ENCODE measurements at places on chromosomes 7 and 10.
A peak's percentile ranks its signal among the peaks of the same experiment; 100 is the strongest.

GRCh38 chr7:5774790-5775189 lies 6.7 kb downstream of the RNF216 start:
- DNase-seq: no peak

- no peak for DNase-seq
Measured at GRCh38 chr10:96685306-96685705, 35.0 kb downstream of the PIK3AP1 start.

DNA sequence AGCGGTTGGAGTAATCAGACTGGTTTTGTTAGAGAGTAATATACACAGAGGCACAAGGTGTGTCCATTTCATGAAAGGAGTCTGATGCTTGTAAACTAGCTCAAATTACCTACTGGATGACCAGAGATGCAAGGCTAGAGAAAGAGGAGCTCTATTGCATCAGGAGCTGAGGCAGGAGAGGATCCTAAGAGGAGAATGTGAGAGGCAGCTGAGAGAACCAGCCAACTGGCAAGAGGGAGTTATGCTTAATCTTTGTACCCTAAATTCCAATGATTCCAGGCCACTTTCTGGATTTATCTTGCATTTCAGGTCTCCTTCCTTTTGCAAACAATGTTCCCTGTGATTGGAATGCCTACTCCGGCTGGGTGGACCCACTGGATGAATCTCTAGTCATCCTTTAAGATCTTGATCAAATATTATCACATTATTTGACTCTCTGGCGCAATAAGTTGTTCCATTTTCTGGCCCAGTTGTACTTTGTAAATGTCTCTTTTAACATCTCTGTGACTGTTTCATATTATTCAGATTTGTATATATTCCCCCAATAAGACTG lies 57.5 kb upstream of the PTPN12 start:
- no peak for DNase-seq

GRCh38 chr7:71173955-71174354 lies 42.0 kb downstream of the GALNT17 start:
- no peak for DNase-seq

DNA sequence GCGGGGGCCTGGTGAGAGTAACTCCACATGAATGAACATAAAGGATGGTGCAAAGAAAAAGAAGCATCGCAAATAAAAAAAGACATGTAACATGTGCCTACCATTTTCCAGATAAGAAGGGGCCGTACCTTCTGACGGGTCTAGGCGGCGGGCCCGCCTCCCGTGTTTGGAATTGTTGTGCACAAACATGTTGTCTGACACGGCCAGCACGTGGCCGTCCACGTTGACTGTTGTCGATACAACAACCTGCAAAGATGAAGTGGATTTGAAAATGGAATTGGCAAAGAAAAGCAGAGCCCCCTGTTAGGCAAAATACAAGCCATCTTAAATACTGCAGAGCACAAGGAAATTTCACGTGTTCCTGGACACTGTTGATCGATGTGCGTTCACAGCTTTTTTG lies 90.7 kb downstream of the EBF3 start:
- no peak for DNase-seq

- DNase-seq: no peak
Measured at GRCh38 chr7:16984375-16984774, 102.6 kb upstream of the AGR3 start.

DNA sequence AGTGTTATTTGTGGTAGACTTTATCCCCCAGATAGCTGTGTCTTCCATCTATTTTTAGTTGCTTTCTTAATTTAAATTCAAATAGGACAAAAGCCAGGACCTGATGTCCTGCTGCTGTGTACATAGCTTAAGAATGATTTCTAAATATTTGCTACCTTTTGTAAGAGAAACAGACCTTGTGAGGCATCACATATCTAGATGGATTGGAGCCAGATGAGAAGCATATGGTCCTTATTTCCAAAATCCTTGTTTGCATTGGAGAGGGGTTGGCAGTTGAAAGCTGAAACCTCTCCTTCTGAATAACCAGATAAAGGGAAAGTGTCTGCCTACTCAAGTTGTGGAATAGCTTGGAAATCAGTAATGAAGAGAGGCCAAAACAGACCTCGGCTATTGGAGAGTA lies 50.7 kb upstream of the AMPH start:
- DNase-seq: no peak

DNA sequence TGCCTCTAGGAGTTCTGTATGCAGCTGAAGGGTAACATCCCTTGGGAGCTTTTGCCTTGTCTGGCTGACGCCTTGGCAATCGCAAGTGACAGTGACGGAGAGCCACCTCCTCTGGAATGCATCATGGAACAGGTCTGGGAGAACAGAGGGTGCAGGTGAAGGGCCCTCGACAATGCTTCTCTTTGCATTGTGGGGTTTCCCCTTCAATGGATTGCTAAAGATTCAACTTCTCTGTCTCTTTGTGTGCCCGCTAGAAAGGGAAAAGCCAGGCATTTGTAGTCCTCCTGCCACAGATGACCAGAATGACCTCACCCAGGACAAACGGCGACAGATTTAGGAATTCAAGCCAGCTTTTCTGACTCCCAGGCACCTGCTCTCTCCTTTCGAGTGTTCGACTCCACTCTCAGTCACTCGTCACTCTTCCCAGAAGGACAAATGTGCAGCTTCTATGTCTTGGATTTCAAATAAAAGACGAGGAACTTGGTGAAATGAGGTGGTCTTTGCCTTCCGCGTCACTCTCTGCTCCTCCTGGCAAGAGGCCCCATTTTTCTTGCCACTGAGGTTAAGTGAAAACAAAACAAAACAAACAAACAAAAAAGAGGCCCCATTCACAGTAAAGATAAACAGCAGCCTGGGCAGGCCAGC lies 26.1 kb downstream of the IL2RA start:
- DNase-seq: no peak

DNA sequence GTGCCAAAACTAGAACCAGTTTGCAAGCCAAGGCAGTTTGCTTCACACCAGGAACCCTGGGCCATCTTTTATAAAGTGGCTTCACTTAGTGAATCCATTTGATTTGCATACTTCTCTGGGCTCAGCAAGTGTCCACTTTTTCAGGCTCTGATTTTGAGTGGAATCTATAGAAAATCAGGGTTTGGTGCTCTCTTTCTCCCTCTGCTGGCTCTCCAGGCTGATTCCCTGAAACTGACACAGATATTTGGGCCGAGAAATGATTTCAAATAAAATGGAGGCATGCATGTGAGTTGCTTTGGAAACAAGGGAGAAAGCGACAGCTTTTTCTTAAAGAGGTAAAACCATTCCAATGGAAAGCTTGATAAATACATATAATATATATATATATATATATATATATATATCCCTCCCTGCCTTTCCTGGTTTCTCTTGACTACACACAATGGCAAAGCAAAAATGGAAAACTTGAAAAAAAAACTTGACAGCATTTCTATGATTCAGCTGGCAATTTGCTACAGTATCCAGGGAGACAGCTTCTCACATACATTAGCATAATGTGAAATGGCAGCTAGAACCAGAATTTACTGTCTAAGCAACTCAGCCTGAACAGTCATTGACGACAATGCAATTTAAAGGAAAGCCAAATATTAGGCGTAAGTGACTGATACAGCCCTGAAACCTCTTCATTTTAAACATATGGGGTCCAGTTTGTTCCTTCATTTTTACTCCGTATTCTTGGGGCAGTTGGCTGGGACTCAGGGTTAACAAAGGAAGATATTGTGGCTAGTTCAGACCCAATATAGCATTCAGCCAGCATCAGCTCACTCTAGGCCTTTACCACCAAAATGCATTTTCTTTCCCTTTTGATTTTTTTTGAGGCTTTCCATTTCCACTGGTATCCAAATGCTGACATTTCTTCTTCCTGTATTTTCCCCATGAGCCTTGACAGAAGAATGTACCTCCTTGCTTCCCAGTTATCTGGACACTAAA lies 188.5 kb downstream of the TMEM178B start:
- no peak for DNase-seq

GRCh38 chr7:141348728-141349127 lies 202.5 kb upstream of the AGK start:
- DNase-seq: no peak

DNA sequence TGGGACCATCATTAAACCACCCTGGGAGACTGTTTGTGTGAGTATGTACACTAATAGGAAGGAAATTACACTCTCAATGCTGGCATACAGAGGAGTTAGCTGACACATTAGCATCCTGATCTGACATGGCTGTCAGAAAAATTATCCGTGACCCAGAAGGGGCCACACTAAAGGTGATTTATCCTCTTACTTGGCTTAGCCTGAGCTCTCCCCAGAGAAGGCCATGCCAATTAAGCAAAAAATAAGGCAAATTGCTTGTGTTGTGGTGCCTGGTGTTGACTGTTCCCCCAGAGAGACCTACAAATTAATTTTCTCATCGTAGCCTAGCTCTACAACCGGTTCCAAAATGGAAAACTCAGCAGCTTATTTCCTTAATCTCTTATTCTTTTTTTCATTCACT lies 992.3 kb downstream of the KCNMA1 start:
- DNase-seq: no peak

DNA sequence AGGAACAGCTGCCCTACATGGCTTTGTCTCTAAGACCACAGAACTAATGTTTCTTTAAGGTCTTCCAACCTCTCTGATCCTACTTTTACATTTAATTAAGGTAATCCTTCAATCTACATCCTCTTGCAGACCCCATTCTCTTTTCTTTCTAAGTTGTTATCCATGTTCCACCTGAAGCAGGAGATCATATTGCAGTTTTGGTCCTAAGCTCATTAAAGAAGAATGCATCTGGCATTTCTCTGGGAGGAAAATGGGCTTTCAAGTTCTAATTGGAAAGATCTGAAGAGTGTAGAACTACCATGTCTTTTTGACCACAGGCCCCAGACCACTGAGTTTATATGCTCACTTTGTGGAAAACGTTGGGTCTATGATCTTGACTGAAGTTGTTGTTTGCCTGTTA lies 111.2 kb downstream of the SEM1 start:
- no peak for DNase-seq

GRCh38 chr10:10515479-10516204 lies 502.0 kb upstream of the CELF2 start:
- no peak for DNase-seq

DNA sequence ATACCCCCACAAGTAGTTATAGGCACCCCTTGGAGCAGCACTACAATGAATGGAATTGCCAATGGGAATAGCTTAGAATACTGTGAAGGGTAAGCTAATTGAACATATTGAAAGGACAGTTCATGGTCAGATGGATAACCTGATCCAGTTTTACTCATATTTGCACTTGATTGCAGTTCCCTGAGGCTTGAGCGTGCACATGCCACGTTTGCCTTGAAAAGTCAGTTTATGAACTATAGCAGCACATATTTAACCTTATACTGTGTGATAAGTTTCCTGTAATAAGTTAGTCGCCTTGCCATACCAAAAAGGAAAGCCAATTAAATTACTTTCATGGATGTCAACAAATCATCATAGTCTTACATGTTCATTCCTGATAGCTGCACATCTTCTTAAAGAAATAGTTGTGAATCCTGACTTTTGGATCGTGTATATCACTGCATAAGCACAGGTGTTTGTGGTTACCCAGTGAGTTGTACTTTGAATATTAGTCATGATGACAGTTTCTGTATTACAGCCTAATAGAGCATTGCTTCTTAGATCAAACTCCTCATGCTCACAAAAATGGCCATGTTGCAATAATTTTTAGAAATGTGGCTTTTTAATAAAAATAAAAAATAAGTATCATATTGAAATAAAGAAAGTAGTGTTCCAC lies 21.6 kb downstream of the DNTT start:
- no peak for DNase-seq

DNA sequence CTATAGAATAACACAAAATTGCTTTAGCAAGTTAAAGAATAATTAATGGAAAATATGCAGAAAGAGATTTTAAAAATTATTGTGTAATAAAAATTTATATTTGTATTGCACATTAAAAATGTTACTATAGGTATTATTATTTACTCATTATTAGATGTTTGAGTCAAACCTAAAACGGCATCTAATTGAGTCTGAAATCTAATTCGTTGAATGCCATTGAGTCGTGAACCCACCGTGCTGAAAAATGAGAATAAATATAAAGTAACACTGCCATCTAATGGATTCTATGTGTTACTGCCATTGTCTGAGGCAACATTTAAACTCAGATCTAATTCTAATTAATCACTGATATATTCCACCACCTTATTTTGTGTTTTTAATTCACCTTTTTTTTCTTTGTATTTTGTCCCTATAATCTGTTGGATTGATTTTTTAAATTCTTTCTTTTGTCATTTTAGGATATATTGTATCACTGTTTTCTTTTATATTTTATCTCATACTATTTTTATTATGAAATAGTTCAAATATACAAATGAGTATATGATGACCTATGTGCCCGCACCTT lies 62.2 kb downstream of the SAMD9 start:
- DNase-seq: no peak

GRCh38 chr7:155471718-155472117 lies 13.8 kb downstream of the EN2 start:
- DNase-seq: no peak

- no peak for DNase-seq
Measured at GRCh38 chr7:84735011-84735410, 451.8 kb downstream of the SEMA3D start.

- DNase-seq: no peak
Measured at GRCh38 chr10:13072339-13072738, 27.6 kb upstream of the OPTN start.

- no peak for DNase-seq
Measured at GRCh38 chr7:106452031-106452851, 167.5 kb upstream of the NAMPT start.

DNA sequence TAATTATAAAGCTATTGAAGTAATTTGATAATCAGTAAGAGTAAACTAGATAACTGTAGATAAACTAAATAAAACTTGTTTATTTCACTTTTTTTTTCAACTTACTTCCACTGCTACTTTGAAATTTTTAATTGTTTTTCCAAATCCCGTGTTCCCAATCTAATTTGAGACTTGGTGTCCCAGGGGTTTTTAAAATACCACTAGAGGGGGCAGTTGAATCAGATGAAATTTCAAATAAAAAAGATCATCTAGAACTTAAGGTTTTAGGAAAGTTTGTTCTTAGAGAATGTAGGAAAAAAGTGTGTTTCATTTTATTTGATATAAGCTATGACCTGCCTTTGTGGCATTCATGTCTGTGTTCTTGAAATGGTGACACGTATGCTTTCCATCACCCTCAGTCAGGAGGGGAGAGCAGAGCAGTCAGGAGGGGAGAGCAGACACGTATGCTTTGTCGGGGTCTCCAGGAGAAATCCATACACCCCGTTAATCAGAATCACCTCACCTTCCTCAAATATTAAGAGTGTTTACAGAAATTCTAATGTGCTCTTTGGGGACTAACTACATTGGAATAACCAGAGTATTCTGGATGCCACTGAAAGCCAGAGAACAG lies 49.9 kb downstream of the C10orf67 start:
- DNase-seq: no peak

DNA sequence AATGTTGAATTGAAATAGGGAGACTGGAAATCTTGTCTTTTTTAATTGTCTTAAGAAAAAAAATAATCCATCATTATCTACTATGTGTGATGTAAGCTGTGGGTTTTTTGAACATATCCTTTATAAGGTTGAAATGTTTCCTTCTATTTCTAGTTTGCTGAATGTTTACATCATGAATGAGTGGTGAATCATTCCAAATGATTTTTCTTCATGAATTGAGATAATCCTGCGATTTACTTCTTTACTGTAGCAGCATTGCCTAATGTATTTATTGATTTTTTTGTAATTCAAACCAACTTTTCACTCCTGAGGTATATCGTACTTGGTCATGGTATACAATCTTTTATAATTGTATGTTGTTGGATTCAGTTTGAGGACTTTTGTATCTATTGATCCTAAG lies 607.6 kb upstream of the PFKP start:
- no peak for DNase-seq

GRCh38 chr7:133452577-133452976 lies 199.7 kb downstream of the EXOC4 start:
- DNase-seq: no peak

- peak; percentile 40 for DNase-seq
Measured at GRCh38 chr10:5812283-5813090, 747 bp downstream of the GDI2 start.

- DNase-seq: no peak
Measured at GRCh38 chr7:117259615-117260014, 63.2 kb downstream of the WNT2 start.
